IMR-90 (cell line): ENCODE measurements at places on chromosomes 3 and 15.
A peak's percentile ranks its signal among the peaks of the same experiment; 100 is the strongest.

GRCh38 chr3:149813367-149814281 lies 609 bp downstream of the RNF13 start:
- no peaks in the 10 kb centered on the region for H3K27me3 ChIP-seq
- no peaks in the 10 kb centered on the region for H3K36me3 ChIP-seq
- H3K4me3 ChIP-seq, result peak overlapping the region; percentile 69
- H3K4me1 ChIP-seq, result no peaks in the 10 kb centered on the region

DNA sequence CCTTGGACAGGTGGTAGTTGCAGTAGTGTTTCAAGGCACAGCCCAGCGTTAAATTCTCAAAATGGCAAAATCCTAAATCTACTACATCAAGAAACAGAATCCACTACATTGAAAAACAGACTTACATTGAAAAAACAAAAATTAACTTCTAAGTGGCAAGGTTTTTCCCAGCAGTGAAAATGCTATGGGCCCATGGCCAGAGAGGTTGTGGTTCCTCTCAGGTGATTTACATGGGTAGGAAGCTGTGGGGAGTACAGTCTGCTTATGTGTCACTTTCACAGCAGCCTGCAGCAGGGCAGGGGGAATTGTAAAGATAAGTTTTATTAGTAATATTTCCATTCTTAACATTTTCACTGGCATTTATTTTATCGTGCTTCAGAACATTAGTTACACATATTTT lies 24.9 kb downstream of the TTC14 start:
- H3K36me3 ChIP-seq, result peaks cover 3% of the 10 kb centered on the region; the same call in 1 of the 2 replicates
- no peak for DNase-seq
- no peak overlapping the region for H3K27ac ChIP-seq

GRCh38 chr3:146169891-146170290 lies 8.9 kb upstream of the PLOD2 start:
- no peaks in the 10 kb centered on the region for H3K27me3 ChIP-seq
- H3K36me3 ChIP-seq, result no peaks in the 10 kb centered on the region
- no peak for DNase-seq
- peaks cover 8% of the 10 kb centered on the region for H3K4me1 ChIP-seq

DNA sequence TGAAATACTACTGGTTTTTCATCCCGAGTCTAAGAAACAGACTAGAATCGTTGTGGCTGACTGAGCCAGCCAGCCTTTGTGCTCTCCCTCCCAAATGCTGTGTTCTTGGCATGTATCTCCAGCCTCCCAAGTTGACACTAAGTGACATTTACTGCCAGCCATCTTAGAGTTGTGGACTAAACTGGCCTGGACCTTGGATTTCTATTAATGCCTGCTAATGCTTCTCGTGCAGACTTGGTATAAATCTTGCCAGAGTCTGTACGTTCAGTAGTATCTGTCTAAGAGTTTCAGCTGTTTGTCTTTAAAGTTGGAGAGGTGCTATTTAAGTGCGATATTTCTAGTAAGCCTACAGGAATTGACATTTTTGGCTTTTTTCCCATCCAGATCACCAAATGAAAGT lies 166.6 kb upstream of the BHLHE40 start:
- no peak overlapping the region for H3K4me3 ChIP-seq
- H3K27me3 ChIP-seq, result peaks cover 4% of the 10 kb centered on the region
- 0 out of 2 replicates have a peak, but pooled peaks cover 1% of the 10 kb centered on the region for H3K36me3 ChIP-seq
- DNase-seq, result no peak
- no peak overlapping the region for H3K27ac ChIP-seq
- no peaks in the 10 kb centered on the region for H3K4me1 ChIP-seq

DNA sequence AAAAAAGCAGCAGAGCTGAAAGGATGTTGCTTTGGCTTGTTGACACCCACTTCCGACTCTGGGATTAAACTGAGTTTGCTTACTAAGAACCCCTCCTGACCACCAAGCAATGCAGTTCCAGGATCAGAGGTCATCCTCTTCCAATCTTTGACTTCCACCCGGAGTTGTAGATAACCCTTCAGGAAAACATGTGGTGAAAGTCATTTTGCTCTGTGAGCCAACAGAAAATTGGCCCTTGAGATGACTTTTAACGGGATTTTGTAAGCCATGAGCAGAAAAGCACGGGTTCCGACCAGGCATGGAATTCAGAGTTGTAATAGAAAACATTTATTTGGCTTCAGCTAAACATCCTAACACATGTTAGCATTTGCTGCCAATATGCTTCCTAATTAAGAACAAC lies 171.6 kb upstream of the NR2F2 start:
- H3K27me3 ChIP-seq, result no peaks in the 10 kb centered on the region
- no peak for DNase-seq
- no peak overlapping the region for H3K4me3 ChIP-seq
- H3K27ac ChIP-seq, result no peak overlapping the region
- H3K4me1 ChIP-seq, result no peaks in the 10 kb centered on the region
- no peaks in the 10 kb centered on the region for H3K36me3 ChIP-seq
